ENCODE measurements at places on chromosomes 5 and 9.

DNA sequence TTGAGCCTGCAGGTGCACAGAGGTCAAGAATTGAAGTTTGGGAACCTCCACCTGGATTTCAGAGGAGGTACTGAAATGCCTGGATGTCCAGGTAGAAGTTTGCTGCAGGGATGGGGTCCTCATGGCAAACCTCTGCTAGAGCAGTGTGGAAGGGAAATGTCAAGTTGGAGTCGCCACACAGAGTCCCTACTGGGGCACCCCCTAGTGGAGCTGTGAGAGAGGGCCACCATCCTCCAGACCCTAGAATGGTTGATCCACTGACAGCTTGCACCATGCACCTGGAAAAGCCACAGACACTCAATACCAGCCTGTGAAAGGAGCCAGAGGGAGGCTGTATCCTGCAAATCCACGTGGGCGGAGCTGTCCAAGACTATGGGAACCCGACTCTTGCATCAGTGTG is 78.0 kb downstream of the GABRA1 start:
- no peak for DNase-seq

DNA sequence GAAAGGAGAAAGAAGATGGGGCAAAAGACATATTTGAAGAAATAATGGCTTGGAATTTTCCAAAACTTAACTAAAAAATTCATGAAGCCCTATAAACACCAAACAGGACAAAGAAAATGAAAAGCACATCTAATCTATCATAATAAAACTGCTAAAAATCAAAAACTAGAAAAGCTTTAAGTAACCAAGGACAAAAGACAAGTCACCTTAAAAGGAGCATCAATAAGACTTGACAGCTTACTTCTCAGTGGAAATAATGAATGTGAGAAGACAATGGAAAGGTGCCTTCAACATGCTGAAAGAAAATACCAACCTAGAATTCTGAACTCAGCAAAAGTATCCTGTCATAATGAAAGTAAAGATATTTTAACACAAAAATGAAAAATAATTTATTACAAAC is 27.0 kb downstream of the GTF3C4 start:
- no peak for DNase-seq

GRCh38 chr9:14219850-14220249 is 94.1 kb downstream of the NFIB start:
- DNase-seq = no peak

GRCh38 chr5:122805481-122805880 is 30.6 kb downstream of the SNX2 start:
- DNase-seq = no peak

- DNase-seq = no peak
Observed at GRCh38 chr5:176725521-176726280, 78.4 kb downstream of the TSPAN17 start.

DNA sequence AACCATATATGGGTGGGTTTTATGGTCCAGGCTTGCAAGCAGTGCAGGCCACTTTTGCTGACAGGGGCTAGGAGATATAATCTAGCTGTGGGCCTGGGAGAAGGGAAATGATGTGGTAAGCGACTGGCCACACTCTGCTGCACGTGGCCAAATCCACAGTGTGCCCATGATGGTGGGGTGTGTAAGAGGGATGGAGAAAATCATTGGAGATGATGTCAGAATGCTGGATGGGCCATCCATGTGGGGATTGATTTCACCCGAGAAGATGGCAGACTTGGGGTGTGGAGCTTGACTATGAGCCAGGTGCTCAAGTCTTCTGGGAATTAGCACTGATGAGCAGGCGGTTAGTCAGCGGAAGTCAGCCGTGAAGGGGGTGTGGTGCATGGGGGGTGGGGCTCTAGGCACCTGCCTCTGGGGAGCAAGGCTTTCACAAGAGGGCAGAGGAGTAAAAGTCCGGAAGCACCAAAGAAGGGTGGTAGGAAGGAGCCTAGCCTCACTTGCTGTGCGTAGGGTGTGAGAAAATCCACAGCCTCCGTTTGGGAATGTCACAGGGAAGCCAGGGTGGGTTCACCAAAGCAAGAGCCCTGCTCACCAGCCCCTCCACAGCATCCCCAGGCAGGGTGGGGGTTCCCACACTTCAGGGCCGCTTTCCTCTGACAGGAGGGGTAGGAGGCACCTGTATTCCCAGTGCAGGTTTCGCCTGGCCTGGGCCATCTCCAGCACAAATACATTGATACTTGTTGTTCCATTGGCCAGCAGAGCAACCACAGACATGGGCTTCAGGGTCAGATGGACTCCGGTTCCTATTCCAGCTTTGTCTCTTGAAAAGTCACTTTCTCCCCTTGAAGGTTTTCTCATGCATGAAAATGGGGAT is 44.5 kb upstream of the ANGPTL2 start:
- DNase-seq = no peak

DNA sequence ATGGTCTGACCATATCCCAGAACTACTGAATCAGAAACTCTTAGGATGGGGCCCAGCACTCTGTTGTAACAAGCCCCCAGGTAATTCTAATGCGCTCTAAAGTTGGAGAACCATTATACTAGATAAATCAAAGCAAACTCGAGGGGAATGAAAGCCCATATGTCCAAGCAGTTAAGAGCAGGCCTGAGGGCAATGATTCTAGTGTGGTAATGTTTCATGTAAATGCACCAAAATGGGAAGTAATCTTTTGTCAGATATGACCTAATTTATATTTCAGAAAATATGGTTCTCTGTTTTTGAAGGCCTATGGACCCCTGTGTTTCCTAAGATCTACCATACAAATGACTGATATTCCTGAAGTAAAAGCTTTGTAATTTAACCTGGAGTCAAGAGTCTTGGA is 108.0 kb upstream of the PTGER4 start:
- no peak for DNase-seq

- DNase-seq = no peak
Observed at GRCh38 chr5:147276497-147276896, 41.7 kb downstream of the STK32A start.

All from CD4-positive, alpha-beta T cell treated with Interleukin-10 for 1 hour (primary cell).